ENCODE measurements at places on chromosomes 7 and 10.

GRCh38 chr10:125144693-125145623, 15.4 kb downstream of the CTBP2 start:
- DNase-seq: peak; percentile 83

DNA sequence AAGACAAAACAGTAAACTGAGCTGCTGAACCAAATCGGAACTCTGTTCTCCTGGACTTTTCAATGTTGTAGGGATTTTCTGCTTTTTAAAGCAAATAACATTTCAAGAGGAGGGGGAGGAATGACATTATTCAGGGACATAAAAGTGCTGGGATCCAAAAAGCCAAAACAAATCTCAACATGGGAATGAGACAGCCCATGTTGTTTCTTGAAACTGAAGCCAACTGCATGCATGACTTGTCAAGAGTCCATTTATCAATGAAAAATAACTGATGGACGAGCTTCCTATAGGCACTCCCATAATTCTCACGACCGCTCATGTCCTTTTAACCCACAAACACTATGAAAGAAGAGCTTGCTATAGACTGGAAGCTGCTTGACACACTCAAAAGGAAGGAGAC, 27.8 kb downstream of the FAM53B start:
- no peak for DNase-seq

- DNase-seq: no peak
Measured at GRCh38 chr7:17054206-17054605, 172.4 kb upstream of the AGR3 start.

DNA sequence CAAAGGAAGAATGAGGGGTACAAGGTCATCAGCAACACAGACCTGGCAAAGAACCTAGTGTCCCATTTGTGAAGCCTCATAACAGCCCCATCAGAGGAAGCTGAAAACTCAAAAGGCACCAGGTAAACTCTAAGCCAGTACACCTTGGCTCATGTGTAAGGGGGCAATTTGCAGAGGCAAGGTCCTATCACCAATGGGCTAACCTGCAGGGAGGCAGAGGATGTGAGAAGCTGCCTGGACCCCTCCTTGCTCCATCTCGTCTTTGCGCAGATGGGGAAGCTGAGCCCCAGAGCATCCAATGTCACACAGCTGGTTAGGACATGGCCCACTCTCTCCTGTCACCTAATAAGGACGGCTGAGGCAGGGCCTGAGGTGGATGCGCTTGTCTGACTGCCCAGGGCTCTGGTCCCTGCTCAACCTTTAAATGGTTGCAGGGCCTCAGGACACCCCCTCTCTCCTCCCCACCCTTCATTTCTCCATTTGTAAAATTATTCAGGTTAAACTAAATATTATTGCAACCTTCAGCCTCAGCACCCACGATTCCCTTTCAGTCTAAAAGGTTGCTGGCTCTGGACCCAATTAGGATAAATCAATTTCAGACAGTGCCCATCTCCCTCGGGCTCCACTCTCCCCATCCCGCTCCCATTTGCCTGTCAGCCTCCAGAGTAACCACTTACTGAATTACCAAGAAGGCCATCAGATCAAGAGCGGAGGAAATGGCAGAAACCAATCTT, 135.3 kb downstream of the OAT start:
- no peak for DNase-seq

DNA sequence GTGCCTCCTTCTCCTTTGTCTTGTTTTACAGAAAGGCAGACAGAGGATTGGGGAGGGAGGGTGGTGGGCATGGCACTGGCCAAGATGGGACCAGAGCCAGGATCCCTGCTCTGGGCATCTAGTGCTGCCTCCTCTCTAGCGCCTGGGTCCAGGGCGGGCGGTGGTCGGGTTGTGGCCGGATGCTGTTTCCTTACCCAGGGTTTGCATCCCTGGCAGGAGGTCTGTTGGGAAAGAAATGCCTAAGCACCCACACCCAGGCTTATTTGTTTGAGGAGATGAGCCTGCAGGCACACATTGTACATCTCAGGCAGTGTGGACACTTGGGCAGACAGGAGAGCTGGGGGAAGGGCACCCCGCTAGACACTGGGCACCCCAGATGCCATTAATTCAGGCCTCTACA, 102.3 kb upstream of the PCBD1 start:
- DNase-seq: no peak

- DNase-seq: peak; percentile 42
Measured at GRCh38 chr7:5599543-5600200, 176.0 kb upstream of the TNRC18 start.

- no peak for DNase-seq
Measured at GRCh38 chr10:79081353-79082034, 12.7 kb downstream of the ZMIZ1 start.

GRCh38 chr7:148156233-148156632, 434.3 kb upstream of the C7orf33 start:
- no peak for DNase-seq

DNA sequence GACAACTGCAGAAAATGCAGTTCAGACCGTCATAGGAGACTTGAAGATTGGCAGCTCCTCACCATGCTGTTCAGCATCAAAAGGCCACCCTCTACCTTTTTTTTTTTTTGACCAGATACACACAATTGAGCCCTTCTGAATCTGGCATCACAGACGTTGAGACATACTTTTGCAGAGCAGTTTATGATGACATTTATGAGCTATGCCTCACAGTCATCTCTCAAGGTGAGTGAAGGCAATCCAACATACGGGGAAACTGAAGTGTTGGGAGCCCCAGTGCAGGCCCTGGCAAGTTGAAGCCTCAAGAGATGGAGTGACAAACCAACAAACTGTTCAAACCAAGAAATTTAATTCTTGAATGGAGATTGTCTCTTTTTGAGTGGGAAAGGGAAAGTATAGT, 83.6 kb upstream of the DLX6 start:
- DNase-seq: no peak

GRCh38 chr10:26048756-26049155, 114.7 kb downstream of the MYO3A start:
- no peak for DNase-seq

- no peak for DNase-seq
Measured at GRCh38 chr10:126242397-126243260, 145.6 kb downstream of the ADAM12 start.

DNA sequence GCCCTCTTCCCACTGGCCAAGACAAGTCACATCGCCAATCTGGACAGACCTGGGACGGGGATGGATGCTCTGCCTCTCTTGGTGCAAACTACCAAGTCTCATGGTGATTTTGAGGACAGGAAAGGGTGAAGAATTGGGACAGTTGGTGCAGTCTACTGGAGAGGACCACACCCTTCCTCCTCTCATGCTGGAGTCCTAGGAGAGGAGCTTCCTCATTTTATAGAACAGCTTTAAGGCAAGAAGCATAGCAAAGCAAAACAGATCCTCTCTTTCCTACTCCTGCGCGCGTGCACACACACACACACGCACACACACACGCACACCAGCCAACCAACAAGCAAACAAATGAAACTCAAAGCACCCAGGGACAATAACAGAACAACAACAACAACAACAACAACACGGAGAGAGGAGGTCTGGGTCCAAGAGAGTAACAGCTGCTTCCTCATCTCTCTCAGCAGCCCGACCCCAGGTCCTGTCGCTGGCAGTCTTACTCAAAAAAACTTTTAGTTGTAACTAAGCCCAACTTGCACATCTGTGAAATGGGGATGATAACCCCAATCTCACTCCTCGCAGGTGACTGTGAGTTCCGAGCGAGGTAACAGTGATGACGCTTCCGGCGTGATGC, 83.4 kb downstream of the TMEM178B start:
- no peak for DNase-seq

DNA sequence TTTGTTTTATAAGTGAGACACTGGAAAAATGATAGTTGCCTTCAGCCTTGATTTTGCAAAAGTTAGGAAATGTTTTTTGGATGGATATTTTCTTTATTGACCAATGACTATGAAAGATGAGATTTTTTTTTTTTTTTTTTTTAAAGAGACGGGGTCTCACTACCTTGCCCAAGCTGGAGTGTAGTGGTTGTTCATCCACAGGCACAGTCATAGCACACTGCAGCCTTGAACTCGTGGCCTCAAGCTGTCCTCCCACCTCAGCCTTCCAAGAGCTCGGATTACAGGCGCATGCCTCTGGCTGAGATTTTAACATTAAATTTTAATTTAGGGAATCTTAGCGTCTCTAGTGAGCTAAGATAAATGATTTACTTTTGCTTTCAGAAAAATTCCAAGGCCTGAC, 66.2 kb downstream of the LOXL4 start:
- DNase-seq: no peak

- no peak for DNase-seq
Measured at GRCh38 chr10:88820748-88821401, 18.3 kb downstream of the LIPM start.

DNA sequence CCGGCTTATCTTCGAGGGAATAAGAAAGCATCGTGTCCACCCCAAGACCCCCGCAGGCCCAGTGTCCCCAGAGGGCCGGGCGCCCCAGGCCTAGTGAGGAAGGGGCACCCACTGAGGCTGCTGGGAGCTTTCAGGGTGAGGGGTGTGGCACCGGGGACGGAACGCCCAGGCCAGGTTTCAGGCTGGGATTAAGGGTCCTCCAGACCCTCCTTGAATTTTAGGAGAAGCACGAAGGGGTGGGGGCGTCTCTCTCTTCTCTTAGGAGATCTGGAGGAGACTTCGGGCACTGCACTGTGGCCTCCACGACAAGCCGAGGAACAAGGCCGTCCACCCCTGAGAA, 96.8 kb downstream of the PDGFA start:
- peak; percentile 51 for DNase-seq

GRCh38 chr10:32109603-32110002, 53.4 kb upstream of the KIF5B start:
- no peak for DNase-seq

- peak; percentile 63 for DNase-seq
Measured at GRCh38 chr7:23654508-23654907, 25.5 kb upstream of the FAM221A start.

DNA sequence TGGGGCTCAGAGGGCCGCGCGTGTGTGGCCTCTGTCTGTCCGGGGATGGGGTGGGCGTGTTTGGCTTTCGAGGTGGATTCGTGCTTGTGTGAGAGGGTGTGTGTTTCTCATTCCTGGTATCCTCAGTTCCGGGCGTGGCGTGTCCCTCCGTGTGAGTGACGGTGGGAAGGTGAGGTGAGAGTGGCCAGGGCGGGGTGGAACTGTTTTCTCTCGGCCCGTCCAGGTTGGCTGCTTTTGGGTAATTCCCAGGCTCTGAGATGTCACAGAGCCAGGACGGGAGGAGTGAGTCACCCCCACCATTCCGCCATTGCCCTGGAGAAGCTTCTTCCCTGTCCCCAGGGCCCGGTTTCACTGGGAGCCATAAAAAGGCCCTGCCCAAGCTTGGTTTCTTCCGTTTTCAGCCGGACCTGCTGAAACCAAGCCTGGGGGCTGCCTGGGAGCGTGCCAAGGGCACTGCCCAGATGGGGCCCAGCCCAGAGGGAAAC, 21.3 kb upstream of the CLDN4 start:
- DNase-seq: peak; percentile 45

GRCh38 chr7:33509206-33509605, 379.8 kb downstream of the BBS9 start:
- DNase-seq: no peak

DNA sequence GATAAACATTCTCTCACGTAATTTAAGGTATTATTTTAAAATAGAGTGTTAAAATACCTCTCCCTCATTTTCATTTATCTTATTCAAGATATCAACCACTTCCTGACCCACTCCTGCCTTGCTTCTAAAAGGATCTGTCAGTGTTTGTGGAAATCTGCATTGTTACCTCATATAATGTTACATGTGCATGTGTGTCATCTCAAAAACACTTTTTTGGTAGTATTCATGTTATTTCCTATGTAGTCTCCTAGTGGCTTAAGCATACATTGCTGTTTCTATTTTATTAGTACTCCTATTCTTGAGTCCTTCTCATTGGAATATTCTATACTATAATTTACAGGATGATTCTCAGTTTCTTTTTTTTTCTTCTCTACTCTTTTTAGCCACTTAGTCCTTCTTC, 1360.7 kb upstream of the CELF2 start:
- no peak for DNase-seq

- no peak for DNase-seq
Measured at GRCh38 chr7:75867390-75867717, 11.5 kb upstream of the RHBDD2 start.

DNA sequence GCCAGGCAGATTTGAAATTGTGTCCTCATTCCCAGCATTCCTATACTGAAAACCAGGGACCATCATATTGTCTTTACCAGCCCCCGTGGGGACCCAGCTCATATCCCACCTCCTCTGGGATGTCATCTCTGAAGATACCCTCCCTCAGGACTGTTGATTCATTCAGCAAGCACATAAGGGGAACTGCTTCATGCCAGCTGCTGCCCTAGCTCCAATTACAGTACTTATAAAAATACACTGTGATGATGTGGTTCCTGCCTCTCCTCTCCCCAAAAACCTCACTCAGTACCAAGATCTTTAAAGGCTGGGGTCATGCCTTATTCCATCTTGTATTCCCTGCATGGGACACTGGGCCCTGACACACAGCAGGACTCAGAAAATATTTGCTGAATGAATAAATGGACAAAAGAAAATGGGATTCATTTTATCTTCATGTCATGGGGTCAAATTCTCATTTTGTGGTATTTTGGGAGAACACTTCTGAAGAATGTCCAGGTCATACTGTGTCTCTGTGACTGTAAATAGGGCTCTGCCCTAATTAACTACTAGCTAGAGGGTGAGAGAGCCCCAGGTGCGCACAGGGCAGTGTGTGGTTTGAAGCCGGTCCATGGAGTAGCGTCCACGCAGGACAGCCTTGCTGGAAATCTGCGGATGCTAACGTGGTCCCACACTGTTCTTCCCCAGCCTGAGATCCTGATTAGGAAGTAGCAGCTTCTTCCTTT, 29.0 kb upstream of the DAGLB start:
- DNase-seq: no peak

DNA sequence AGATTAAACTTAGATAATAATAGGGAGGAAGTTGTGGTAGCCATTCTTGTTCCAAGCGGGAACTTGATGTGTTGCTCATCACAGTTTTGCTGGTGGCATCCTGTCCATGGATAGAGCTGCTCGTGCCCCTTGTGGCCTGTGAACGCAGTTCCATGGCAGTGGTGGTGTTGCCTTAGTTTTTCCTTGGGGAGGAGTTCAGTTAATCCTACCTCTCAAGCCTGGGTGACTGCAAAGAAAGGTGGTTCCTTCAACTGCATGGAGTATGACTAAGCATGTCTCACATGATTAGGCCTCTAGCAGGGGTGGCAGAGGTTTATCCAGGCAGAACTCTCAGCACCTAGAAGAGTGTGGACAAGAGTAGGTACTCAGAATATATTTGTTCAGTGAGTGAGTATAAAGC, 99.7 kb downstream of the MAPK8 start:
- peak; percentile 7 for DNase-seq
